Body of pancreas (tissue), 4 donors: ENCODE measurements at places on chromosomes 4 and X. TPM values are rescaled to one million over a fixed set of nuclear protein-coding genes. Genes with fewer than 3 reads are reported as not detected.

DNA sequence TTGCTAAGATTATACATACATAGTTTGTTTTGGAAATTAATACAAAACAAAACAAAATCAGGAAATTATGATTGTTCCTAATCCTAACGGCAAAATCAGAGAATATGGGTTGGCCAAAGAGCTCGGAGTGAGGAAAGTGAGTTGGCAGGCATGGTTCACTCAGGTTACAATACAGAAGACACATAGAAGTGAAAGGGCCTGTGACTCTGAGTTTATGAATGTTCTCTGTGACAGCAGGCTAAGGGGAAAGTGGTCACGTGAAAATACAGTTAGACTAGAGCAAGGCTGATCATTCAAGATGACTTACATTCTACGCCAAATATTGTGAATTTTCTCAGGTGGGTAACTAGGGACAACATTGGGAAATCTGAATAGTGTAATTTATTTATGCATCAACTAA, 1001.3 kb downstream of the CCSER1 start:
- no peaks in the 10 kb centered on the region for H3K4me1 ChIP-seq
- H3K27me3 ChIP-seq: no peaks in the 10 kb centered on the region
- H3K36me3 ChIP-seq: no peaks in the 10 kb centered on the region
- DNase-seq: no peak
- no peak overlapping the region for H3K4me3 ChIP-seq

DNA sequence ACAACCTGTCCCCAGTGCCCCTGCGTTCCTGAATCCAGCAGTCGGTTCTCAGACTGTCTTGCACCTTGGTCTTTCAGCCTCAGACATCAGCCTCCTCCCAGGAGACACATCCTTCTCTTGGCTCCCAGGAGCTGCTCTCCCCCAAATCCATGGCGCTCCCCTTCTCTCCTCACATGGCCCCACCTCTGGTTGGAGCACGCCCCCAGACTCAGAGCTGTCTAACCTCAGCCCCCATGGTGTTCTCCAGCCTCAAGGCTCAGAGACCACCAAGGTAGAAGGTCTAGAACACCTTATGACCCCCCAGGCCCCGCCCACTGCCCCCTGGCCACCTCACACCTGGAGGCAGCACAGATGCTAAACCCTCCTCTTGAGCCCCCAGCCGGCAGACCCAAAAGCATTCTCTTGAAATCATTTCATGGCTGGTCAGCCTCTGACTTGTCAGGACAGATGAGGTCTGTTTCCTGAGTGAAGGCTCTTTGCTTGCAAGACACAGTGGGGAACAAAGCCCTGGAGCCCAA, 47.9 kb downstream of the ADRA2C start:
- no peak for DNase-seq
- H3K36me3 ChIP-seq: no peaks in the 10 kb centered on the region
- H3K27ac ChIP-seq: no peak overlapping the region
- H3K4me3 ChIP-seq: no peak overlapping the region
- H3K4me1 ChIP-seq: no peaks in the 10 kb centered on the region

DNA sequence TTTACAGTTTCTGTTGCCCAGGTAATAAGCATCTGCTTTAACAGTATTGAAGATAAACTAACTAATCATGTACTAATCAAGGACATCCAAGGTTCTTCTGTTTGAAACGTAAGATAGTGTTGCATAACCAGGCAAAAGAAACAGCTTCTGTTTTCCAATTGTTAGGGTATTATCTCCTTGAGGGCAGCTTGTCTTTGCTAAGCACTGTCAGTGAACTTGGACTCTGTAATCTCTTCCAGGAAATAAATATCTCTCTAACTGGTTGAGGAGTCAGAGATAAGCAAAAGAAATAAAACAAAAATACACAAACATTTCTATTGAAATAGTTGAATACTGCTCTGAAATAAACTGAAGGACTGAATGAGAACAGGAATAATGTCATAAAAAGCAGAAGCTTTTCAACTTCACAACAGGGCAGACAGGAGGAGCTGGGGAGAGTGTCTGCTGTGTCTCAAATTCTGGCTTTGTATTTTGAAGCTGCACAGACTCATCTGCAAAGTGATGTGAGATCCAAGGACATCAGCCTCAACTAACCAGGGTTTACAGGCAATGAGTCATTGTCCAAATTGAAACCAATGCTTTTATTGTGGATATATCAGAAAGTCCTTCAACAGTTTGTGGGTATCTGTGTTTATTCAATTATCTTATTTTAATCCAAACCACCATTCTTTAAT, 1253.0 kb upstream of the PCDH7 start:
- H3K27ac ChIP-seq: no peak overlapping the region
- no peak for DNase-seq
- H3K36me3 ChIP-seq: no peaks in the 10 kb centered on the region

- H3K36me3 ChIP-seq: peaks cover 7% of the 10 kb centered on the region
- no peaks in the 10 kb centered on the region for H3K4me1 ChIP-seq
- DNase-seq: no peak
- H3K27me3 ChIP-seq: no peaks in the 10 kb centered on the region
- H3K4me3 ChIP-seq: no peak overlapping the region
These were observed 9.1 kb downstream of the LAMTOR3 start for GRCh38 chr4:99885063-99885664.

DNA sequence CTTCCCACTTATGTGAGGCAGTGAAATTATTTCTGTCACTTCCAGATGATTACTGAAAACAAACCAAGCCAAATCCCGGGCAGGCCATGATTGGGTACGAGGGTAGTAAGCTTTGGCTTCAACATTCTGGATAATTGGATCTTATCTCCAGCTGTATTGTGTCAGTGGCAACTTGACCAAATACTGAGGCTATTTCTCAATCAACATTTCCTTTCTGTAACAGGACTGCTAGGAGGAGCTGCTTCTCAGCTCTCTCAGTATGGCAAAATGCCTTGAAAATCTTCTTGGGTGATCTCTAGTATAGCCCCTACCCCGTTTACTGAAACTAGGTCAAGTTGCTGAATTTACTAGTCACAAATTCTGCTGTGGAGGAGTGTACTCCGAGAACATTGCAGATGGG, 169.3 kb upstream of the FRMPD4 start:
- no peaks in the 10 kb centered on the region for H3K27me3 ChIP-seq
- H3K4me1 ChIP-seq: no peaks in the 10 kb centered on the region
- no peak for DNase-seq
- no peaks in the 10 kb centered on the region for H3K36me3 ChIP-seq
- no peak overlapping the region for H3K27ac ChIP-seq
- H3K4me3 ChIP-seq: no peak overlapping the region

Gene ASB12
- total RNA-seq: not detected
